ENCODE measurements at places on chromosomes 16 and 17.

- peak; percentile 44 for DNase-seq
Observed at GRCh38 chr17:58303971-58304749, 23.4 kb upstream of the MPO start.

DNA sequence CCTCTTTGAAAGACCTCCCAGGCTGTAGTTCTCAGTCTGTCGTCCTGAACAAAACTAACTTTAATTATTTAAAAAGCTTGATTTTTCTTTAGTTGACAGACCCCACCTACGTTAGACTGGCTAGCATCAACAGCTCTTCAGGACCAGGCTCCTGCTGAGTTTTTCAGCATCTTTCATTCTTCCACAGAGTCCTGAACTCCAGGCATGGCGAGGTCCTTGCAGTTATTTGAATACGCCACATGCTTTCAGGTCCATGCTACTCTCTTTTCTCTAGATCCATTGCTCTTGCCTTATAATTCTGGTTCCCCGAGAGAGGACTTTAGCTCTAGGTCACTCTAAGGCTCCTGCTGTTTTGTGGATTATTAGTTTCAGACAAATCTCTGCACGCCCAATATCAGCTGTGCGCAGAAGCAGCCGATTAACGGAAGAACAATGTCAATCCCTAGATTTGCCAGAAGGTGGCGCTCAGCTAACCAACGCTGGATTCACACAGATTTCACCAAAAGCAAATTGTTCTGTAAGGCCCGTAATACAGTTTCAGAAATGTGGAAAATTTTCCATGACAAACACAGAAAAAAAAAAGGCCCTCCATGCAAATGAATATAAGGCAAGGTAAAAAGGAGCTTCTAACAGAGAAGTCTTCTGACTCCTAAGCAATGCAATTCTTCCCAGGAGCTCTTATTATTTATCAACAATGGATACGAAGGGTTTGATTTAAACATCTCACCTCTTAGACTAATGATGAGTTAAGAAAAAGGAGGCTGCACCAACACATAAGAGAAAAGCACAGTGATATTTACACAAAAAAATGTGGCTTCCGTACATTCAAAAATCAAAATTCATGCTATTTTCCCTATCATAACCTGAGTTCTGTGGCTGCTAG lies 33.5 kb upstream of the BCO1 start:
- peak; percentile 37 for DNase-seq

- no peak for DNase-seq
Observed at GRCh38 chr16:65975049-65975708, 391.3 kb upstream of the CDH5 start.

DNA sequence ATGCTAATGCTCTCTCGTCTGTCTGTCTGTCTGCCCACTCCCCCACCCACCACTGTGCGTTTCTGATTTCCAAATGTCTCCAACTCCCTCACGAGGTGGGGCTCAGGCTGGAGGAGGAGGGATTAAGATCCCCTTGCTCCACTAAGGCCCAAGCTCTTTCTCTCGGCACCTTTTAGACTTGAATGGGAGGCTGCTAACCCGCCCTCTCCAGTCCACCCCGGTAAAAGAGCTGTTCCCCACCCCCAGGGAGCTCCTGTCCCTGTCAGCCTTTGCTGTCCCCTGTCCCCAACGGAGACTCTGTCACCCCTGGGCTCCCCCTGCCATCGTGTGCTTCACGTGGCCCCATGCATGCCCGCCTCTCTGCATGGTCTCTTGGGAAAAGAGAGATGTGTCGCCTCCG lies 68.5 kb upstream of the PLCG2 start:
- DNase-seq = no peak

DNA sequence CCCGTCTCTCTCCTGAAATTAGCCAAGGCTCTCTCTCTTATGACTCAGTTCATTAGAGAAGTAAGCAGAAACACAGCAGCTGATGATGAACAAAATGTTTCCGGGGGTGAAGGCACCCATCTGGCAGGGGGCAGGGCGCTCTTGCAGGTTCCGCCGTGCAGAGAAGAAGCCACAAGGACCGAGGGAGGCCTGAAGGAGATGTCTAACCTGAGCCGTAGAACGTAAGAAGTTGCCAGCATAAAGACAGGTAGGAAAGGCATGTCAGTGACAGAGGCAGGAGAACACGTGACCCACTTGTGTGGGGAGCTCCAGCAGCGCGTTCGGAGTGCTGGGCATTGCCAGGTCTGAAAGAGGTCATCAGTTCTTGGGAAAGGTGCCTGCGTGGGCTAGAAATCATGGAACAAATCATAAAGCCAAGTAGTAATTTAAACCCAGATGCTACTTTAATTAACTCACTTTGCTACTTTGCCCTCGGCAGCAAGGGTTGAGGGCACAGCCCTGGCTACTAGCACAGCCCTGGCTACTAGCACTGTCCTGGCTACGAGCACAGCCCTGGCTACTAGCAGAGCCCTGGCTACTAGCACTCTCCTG lies 198.6 kb downstream of the RPTOR start:
- DNase-seq = no peak

DNA sequence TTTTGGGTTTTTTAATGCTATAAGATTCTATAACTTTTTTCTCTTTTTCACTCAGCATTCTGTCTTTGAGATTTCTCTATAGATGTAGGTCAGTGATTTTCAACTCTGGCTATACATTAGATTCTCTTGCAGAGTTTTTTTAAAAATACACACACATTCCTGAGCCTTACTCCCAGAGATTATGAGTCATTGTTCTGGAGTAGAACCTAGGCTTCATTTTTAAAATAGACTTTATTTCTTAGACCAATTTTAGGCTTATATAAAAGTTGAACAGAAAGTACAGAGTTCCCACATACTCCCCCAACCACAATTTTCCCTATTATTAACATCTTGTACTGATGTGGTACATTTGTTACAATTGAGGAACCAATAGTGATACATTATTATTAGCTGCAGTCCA lies 63.3 kb downstream of the CYB561 start:
- DNase-seq = no peak

DNA sequence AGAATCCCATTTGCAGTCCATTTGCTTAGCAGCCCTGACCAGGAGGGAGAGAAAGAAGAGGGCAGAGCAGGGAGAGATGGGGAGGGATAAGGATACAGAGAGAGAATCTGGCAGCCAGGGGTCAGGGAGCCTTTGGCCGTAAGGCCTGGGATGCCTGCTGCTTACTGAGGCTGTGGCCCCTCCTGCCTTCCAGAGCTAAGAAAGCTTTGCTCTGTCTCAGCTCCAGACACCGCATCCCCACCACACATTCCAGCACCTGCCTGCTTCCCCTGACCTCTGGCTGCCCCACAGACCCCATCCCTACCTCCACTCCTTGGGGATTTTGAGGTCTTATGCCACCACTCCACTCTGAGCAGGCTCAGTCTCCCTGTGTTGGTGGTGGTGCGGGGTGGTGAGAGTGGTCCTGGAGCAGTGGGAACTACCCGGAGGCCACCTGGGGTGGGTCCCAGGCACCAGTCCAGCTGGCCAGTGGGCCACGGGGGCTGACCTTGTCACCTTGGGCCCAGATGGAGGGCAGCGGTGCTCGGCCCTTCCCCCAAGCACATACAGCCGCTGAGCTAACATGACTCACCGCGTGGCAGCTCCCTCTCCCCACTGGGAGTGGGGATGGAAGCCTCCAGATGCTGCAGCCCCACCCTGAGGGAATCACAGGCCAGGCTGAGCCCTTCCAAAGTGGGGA lies 58.3 kb downstream of the RAI1 start:
- no peak for DNase-seq

- no peak for DNase-seq
Observed at GRCh38 chr17:19686400-19687090, 29.8 kb downstream of the SLC47A2 start.

DNA sequence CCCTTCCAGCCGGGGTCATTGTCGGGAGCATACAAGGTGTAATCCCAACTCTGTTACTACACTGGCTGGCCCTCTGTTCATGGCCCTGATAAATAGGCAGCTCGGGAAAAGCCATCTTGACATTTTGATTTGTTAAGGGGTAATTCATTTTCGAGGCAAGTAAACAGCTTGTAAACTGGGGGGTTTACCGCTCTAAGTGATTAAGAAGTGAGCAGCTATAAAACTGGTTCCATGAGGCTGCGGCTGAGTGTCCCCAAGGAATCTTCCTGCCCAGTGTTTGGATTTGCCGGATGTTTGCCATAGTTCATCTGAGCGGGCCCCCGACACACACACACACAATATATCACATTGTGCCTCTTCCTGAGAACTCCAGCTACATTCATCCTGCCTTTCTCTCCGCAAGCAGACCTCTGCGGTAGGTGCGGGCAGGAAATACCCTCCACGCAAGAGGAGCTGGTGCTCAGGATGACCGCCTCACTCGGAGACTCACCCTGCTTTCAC lies 92.2 kb downstream of the SOCS1 start:
- DNase-seq = no peak

- DNase-seq = peak; percentile 18
Observed at GRCh38 chr17:31448467-31449077, 57.1 kb downstream of the RAB11FIP4 start.

DNA sequence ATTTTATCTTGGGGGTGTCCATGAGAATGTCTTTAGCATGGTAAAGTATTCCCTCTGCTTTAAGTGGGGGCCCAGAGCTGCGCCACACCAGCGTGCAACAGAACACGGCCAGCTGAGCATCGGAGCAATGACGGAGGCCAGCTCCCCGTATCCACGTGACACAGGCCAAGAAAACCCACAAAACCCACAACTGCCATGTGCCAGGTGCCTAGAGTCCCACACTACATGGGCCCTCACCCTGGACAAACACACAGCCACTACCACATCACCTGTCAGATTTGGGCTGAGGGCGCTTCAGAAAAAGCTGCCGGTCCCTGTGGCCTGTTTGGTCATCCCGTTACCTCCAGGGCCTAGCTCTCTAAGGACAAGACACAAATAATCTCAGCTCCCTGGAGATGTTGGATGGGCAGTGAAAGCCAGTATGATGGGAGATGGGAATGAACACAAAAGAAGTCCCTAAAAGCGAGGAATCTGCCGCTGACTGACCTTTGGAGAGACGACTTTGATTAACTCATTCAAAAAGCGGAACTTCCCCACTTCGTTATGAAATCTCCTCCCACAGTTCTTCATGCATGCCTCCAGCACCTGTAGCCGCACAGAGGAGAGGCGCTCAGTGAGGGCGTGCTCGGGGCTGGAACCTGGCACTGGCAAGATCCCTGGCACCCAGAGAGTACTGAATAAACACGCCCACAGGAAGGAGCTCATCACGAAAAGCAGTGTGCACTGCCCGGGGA lies 17.1 kb downstream of the GGA3 start:
- DNase-seq = no peak

- DNase-seq = no peak
Observed at GRCh38 chr17:66548158-66548557, 245.7 kb downstream of the PRKCA start.

- no peak for DNase-seq
Observed at GRCh38 chr17:46832331-46832821, 13.9 kb upstream of the WNT3 start.

GRCh38 chr16:87327798-87328495 lies 10.8 kb upstream of the C16orf95 start:
- DNase-seq = no peak
